ENCODE measurements at places on chromosomes 3 and 15.
A peak's percentile ranks its signal among the peaks of the same experiment; 100 is the strongest.

- no peak for DNase-seq
These were observed 6.3 kb upstream of the RARB start for GRCh38 chr3:25421747-25422146.

- DNase-seq, result peak; percentile 69
These were observed at the start of gene CCDC9B for GRCh38 chr15:40340740-40341400. Gene CCDC9B, minus strand, starts transcription at chr15:40340939. Its CDS starts 120 bp downstream, at chr15:40340819.

DNA sequence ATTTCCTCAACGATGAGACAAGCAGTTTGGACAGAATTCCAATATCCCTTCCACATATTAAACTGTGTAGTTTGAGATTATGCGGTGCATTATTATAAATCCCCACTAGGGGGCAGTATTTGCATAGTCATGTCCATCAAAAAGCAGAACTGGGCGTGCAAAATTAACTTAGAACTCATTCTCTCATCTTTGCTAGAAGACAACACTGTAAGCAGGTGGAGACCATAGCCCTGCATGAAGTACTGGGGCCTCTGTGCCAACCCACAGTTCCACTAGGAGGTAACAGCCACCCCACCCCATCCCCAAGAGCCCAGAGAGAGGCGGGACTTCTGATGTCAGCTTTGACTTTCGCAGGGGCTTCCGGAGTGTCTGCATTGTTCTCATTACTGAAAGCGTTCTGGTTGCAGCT is 106.6 kb upstream of the TMC3 start:
- peak; percentile 61 for DNase-seq

DNA sequence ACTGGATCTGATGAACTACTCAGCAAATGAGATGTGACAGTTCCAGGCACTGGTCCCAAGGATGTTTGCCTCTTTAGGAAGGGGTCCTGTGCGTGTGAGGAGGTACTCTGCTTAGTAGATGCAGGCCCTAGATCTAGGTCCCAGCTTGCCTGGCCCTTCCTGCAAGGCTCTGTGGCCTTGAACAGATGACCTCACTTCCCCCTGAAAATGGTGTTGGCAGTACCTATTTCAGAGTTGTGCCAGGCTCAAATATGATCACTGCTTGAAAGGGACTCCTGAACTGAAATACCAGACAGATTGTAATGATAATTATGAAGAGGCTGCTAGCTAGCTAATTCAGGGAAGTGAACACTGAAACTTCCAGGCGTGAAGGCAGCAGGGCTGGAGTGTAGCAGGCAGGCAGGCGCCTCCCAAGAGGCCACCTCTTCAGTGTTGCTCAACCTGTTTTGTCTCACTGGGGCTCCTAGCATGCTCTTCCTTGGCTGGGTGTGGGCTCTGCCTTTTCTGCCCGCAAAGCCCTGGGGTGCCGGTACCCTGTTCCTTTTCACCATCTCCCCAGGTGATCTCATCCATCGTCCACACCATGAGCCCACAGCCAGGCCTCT is 24.1 kb upstream of the CPNE9 start:
- no peak for DNase-seq

- DNase-seq, result no peak
These were observed 87.6 kb downstream of the NR2F2 start for GRCh38 chr15:96418146-96418545.

- peak; percentile 46 for DNase-seq
These were observed 161.9 kb downstream of the FNDC3B start for GRCh38 chr3:172201136-172201869.

- no peak for DNase-seq
These were observed 337.3 kb upstream of the CBLB start for GRCh38 chr3:106206146-106206545.

DNA sequence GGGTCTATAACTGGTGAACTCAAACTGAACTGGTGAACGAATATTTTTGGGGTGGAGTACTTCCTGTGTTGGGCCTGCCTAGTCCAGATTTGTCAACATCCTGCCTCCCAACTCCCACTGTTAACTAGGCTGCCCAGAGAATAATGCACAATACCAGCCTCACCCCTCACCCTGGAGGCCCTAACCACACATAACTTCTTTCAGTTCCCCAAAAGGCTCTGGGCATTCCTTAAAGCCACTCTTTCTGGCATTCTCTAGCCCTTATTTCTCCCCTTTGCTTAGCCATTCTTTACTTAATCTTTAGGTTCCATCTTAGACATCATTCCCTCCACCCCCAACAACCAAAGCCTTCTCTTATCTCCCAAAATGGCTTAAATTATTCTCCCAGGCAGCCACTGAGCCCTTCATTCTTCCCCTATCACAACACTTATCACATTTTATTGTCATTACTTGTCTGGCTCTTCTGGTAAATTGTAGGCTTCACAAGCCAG is 9.1 kb upstream of the SEC11A start:
- no peak for DNase-seq

DNA sequence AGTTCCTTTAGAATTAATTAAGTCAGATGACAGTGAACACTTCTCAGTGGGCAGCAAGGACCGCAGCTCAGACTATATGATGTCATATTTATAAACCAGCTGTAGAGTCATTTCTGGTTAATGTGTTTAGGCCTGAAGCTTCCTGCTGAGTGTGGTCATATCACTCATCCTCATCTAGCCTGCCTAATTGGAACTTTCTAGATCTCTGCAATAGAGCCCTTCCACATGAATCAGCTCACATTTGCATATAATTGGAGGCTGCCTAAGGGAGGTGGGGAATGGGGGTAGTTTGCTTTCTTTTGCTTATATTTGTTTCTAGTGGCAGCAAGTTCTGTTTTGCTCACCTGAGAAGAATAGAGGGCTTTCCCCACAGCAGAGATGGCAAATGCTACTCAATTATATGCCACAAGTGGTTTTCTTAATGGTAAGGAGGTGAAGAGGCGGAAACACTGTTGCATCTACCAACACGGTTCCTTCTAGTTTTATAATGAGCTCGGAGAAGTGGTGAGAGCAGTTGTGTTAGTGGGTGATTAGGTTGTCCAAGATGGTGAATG is 148.1 kb downstream of the KLHL25 start:
- no peak for DNase-seq

- DNase-seq, result no peak
These were observed 20.7 kb upstream of the CAV3 start for GRCh38 chr3:8712908-8713255.

- DNase-seq, result no peak
These were observed 71.4 kb downstream of the EXOG start for GRCh38 chr3:38567498-38567897.

DNA sequence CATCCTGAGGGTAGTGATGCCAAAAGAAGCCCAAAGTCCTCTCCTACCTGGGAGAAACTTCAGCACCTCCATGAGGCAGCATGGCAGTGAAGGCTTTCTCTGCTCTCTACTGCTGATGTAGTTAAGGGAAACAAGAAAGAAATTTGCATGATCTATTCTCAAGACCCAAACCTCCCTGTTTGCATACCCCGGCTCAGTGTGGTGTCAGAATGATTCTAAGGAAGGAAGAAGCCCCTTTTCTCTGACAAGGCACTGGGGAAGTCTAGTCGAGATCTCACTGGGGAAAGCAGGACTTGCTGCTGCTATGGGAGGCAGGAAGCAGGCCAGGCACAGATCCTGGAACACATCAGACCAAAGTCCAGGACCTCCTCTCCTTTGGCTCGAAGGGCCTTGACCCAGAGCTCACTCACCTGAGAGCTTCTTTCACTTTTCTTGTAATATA is 89.4 kb upstream of the ICE2 start:
- DNase-seq, result no peak

GRCh38 chr15:66452971-66453580 is 44.5 kb downstream of the SNAPC5 start:
- DNase-seq, result no peak

GRCh38 chr3:9172851-9173321 is 76.6 kb downstream of the SRGAP3 start:
- DNase-seq, result no peak

DNA sequence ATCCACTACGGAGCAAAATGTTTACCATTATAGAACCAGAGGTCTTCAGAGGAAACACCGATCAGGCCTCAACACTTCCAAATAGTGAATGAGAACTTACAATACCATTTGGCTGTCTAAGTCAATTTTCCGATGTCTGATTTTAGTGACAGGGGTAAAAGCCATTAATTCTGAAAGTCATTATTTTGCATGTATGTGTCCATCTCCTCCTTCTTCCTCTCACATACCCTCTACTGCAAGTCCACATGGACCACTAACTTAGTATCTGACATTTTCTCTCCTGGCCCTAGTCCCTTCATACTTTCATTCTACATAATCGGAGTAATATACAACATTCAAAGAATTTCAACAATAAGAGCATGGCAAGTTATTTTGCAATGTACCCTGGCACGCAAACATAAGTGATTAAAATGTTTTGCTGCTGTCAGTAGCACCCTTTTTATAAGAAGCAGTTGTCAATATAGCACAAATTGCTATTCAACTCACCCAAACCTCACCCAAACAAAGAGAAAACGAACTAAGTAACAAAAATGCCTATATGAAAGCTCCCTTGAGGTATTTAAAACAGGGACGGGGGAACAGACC is 1.9 kb downstream of the TOP2B start:
- DNase-seq, result no peak

DNA sequence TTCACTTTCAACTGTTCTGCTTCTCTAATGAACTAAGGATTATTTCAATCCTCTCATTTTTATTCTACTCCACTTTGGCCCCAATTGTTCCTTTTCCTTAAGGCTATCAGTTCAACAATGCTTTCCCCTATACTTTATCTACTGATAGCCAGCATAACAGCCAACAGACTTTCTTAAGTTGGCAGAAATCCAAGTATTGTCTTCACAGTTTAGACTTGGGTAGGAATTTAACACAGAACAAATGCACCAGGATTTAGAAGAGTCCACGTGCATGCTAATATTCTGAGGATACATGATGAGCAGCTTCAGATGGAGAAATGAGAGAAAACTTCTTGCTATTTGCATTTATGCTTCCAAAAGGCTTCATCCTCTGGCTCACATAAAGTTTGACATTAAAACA is 54.8 kb downstream of the FBN1 start:
- DNase-seq, result no peak

- no peak for DNase-seq
These were observed 10.7 kb upstream of the HACD2 start for GRCh38 chr3:123595396-123596180.

GRCh38 chr3:46551615-46552014 is 14.5 kb downstream of the LRRC2 start:
- no peak for DNase-seq

- peak; percentile 95 for DNase-seq
These were observed 88.2 kb upstream of the TSC22D2 start for GRCh38 chr3:150319900-150320299.

- no peak for DNase-seq
These were observed 303.0 kb downstream of the PLOD2 start for GRCh38 chr3:145857956-145858355.

GRCh38 chr15:49036650-49037545 is 9.3 kb downstream of the SECISBP2L start:
- no peak for DNase-seq

GRCh38 chr3:165854696-165855095 is 17.5 kb upstream of the BCHE start:
- DNase-seq, result no peak

GRCh38 chr15:75868019-75868418 is 24.8 kb downstream of the UBE2Q2 start:
- DNase-seq, result no peak

DNA sequence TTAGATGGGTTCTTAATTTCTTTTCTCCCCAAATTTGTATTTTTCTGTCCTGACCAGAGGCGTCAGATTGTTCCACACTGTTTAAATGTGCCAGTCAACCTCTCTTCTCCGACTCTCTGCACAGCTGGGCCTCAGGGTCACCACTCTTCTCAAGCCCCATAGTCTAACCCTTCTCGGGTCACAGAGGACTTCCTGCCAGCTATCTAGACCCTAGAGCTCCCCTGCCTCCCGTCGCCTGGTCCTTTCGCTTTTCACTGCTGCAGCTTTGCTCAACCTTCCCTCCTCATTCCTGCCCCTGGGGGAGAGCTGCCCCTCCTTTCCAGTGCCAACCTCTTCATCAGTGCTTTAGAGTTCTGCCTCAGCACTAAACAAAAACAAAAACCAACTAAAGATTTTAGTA is 151.7 kb downstream of the ATG7 start:
- DNase-seq, result no peak

DNA sequence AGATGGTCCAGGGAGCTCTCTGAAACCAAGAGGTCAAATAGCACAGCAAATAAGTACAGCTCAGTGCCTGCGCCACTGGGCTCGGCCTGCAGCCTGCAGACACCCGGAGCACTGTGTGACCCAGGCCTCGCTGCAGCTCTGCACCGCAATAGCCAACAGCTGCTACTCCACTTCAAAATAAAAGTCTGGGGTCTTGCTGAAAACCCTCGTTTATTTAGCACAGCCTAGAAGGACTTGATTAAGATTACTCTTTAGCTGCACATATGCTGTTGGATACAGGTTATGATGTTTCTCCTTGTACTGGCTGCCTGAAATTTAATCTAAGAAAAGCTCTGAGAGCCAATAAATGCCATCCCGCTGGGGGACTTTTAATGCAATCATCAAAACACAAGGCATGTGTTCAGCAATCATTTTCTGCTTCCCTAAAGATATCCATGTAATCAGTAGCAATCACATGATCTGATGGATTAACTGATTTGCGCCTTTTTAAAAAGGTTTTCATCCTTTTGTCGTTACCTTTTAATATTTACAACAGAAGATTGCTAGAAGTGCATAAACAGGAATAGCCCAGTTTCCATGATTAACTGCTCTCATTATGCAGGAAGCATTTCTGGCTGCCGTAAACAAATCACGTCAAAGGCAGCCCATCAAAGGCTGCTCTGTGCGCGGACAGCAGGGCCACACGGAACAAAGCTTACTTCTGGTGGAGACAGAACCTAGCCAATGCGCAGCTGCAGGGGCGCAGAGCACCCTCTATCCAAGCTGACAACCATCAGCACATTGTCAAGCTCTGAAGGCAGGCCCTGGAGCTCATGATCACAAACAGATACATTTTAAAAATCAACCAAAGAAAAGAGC is 58.8 kb downstream of the CLASP2 start:
- DNase-seq, result peak; percentile 71
